ENCODE measurements at places on chromosomes 2 and 18.

- no peak for DNase-seq
Measured at GRCh38 chr2:167987026-167987425, 260.4 kb downstream of the STK39 start.

GRCh38 chr2:171316220-171316619 lies 117.6 kb downstream of the METTL8 start:
- no peak for DNase-seq

DNA sequence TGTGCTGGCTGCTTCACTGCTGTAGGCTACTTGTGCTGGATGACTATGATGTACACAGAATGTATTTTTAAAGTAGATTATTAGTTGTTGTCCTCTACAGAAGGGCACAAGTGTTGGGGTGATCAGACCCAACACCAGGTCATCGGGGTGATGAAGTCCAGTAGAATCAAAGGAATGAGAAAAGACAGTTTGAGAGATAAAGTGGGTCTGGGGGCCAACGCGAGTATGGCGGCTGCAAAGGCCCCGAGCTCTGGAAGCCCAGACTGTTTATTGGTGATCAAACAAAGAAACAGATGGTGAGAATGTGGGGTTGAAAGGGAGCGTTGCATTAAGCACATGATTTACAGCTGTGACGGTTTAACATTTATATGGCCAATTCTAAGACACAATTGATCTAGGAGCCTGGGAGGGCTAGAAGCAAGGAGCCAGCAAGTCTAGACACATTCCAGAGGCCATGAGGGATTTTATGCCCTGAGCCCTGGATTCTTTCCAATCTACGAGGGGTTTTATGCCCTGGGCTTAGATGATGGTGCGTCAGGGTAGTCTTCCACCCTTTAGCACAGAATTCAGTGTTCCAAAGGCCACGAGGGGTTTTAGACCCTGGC lies 153.5 kb downstream of the AGPS start:
- no peak for DNase-seq

GRCh38 chr18:74006143-74006542 lies 141.5 kb downstream of the FBXO15 start:
- DNase-seq: no peak

DNA sequence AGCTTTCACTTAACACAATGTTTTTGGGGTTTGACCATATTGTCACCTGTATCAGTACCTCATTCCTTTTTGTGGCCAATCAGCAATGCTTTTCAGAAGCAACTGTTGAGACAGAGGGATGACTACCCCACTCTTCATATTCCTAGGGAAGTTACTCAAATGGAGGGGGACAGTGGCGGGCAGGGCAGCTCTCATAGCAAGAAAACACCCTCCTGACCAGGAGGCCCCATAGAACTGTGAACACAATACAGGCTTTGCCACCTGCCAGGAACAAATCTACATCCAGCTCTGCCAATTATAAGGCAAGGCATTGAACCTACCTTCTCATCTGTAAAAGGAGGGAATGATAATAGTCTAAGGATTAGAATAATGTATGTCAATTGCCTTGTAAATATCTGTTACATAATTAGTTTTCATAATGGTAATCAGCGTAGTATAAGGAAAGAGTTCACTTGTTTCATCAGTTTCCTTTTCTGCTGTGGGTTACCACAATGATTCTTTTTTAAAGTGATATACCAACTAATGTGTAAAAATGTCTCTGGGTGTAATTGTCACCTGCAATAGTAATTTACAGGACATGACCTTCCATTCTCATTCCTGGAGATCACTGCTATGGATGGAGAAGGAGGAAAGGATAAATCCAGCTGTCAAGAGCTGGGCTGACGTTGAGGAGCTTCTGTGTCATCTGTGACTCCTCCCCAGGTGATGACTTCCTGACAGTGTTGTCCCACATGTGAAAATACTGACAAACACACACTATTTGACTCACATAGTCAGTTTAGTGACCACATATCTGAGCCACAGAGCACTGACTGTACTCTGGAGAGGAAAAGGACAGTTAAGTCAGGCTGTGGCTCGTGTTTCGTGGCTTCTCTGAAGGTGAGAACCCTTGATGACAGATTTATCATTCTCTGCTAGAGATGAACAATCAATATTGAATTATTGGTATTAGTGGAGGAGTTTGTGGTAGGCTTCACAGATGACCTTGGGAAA lies 13.5 kb downstream of the ALPK2 start:
- no peak for DNase-seq

- DNase-seq: no peak
Measured at GRCh38 chr18:72613534-72613930, 69.4 kb upstream of the CBLN2 start.

- DNase-seq: no peak
Measured at GRCh38 chr2:171008550-171009205, 79.6 kb downstream of the GORASP2 start.

GRCh38 chr18:13112982-13113381 lies 105.6 kb upstream of the LDLRAD4 start:
- no peak for DNase-seq

- no peak for DNase-seq
Measured at GRCh38 chr2:162067596-162067995, 6.4 kb downstream of the DPP4 start.

GRCh38 chr2:121771976-121772742 lies 16.7 kb downstream of the TSN start:
- DNase-seq: no peak

DNA sequence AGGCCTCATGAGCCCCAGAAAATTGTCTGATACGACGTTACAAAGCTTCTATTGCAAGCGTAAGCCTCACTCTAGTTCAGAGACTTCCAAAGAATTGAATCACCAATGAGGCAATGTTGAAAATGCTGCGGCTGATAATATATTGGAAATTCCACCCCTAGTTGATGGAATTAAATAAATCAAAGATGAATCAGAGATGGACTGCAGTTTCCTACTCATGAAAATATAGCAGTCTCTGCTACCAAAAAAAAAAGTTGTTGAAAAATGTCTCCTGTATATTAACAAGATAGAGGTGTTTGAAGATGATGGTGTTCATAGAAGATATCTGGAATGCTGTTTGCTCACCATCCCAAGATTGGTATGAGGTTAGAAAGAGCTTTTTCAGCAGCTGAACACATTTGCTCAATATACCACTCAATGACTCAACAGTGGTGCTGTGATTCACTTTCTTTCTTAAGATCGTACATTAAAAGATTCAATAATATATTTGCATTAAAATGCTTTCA lies 99.8 kb upstream of the ARHGAP28 start:
- no peak for DNase-seq

DNA sequence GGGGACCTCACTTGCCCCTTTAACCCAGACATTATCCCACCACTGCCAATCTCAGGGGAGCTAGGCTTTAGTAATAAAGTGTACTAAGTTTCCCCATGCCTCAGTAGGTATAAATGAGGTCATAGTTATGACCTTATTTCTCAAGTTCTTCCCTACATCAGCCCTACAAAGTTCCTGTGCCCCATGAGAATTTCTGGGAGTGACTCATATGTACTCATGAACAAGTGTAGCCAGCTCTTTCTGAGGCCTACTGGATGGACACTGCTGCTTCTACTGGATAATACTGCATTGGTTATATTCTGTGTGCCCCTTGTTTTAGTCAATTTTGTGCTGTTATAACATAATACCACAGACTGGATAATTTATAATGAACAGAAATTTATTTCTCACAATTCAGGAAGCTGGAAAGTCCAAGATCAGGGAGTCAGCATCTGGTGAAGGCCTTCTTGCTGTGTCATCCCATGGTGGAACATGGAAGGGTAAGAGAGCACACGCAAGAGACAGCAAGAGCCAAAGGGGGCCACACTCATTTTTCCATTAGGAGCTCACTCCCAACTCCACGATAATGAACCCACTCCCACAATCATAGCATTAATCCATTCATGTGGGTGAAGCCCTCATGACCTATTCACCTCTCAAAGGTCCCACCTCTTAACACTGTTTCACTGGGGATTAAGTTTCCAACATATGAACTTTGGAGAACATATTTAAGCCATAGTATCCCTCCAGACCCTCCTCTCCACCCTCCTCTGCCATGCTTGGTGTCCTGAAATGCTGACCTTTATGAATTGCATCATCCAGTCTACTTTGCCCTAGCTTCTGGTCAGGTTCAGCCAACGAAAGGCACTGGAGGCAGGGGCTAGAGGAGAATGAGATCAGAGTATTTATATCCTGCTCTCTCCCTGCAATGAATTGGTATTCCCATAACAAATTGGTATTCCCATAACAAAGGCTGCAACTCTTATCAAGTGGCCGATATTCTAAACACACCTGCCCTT lies 25.4 kb upstream of the ST3GAL5 start:
- DNase-seq: no peak

DNA sequence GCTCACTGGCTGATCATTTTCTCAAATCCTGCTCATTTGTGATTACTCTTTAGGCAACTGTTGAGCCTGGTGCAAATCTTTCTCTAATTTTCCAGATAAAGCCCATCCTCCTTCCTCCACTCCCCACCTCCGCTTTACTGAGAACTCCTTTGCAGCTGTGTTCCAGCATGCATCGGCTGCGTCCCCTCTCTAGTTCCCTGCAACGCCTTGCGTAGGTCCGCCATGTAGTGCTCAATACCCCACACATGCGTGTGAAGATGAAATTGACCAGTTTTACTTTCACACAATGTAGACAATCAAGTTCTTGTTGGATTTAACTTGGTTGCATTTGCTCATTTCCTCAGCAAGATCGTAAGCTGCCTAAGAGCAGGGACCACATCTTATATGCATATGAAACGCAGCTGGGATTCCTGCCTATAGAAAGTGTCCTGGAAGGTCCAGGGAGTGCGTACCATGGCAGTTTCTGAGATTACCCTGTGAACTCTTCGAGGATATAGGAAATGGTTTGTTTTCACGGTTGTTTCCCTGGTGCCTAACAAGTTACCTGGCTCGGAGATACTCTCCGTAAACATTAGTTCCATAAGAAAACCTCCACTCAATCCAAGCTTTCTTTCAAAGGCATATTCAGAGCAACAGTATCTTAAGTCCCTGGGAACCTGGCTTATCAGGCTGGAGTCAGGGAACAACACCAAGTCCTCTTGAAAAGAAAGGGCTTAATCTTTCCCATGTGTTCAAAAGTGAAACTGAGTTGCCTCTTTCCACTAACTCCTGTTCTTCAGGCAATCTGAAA lies 766.4 kb upstream of the ID2 start:
- no peak for DNase-seq

GRCh38 chr2:173513107-173513727 lies 158.5 kb downstream of the CDCA7 start:
- no peak for DNase-seq

DNA sequence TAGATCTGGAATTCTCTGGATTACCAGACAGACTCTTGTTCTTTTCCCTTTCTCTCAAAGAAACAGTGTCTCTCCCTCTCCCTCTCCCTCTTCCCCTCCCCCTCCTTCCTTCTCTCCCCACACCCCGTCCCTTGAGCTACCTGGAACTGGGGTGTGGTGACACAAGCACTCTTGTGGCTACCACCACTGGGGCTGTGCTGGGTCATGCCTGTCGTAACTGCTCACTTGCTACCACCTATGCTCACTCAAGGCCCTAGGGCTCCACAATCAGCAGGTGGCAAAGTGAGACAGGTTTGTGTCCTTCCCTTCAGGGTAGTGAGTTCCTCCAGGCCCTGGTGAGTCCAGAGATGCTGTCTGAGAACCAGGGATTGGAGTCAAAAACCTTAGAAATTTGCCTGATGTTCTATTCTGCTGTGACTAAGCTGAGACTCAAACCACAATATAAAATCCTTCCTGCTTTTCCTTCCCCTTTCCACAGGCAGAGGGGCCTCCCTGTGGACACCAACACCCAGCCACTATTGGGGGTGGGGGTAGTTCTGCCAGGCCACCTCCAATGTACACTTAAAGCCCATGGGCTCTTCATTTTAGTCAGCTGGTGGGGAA lies 70.8 kb downstream of the OXER1 start:
- DNase-seq: no peak

DNA sequence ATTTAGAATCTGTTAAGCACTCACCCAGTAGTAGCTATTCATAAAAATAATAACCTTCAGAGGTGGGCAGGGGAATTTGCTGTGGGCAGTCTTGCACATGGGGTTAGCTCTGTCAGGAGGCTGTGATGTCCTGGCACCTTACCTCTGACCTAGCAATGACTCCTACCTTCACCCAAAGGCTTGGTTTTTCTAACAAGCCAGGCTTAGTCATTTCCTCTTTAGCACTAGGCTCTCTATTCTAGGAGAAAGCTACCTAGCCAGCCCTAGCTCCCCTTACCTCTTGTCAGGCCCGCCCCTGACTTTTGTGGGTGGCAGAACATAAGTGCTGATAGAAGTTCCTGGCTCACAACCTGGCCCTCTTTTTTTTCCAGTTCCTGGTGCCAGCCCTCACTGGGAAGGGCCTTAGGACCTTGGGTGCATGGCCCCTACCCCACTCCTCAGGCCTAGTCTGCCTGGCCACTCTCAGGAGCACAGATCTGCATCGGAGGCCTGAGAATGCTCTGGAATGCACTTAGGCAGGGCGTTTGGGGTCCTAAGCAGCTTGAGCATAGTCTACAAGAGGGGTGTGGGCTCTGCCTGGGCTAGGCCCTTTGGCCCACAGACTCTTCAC lies 17.7 kb downstream of the CPLX4 start:
- DNase-seq: no peak

GRCh38 chr2:219179601-219180465 lies 1.8 kb downstream of the RETREG2 start:
- no peak for DNase-seq

DNA sequence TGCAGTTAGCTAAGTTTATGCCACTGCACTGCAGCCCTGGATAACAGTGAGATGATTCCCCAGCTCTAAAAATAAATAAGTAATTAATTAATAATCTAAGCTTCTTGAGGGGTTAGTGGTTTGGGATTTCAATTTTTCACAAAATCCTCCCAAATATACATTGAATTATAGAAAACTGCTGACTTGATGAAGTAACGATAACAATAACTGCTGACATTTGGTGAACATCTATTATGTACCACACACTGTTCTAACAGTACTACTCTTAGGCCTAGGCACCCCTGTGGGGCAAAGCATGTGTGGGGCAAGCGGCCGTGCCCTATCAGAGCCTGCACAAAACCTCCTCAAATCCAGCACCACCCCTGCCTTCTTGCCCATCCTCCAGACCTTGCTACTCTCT lies 245.8 kb upstream of the EPHA4 start:
- no peak for DNase-seq

GRCh38 chr18:73980289-73980979 lies 167.2 kb downstream of the FBXO15 start:
- DNase-seq: no peak

GRCh38 chr18:74268933-74269620 lies 22.7 kb downstream of the CYB5A start:
- DNase-seq: no peak

- no peak for DNase-seq
Measured at GRCh38 chr2:75571730-75572430, 11.1 kb upstream of the EVA1A start.

DNA sequence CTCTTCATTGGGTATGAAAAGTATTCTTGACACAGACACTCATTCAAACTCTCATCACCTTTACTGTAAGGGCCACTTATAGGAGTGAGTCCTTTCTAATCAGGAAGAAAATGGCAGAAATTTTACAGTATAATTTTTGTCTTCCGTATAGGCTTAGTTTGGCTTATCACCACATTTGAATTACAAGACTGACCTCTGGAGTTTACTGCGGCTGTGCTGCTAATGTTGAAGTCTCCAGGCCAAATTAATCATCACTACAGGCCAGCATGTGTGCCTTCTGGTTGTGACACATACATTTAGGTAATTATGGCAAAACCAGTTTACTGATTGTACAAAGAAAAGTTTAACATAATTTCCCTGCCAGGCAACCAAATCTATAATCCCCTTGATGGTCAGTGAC lies 753.6 kb upstream of the GCFC2 start:
- DNase-seq: no peak

All from NCI-H2107 (cell line).